ENCODE measurements at places on chromosomes 6 and 20.

- DNase-seq, result no peak
Observed at GRCh38 chr6:101117393-101118135, 236.4 kb upstream of the ASCC3 start.

DNA sequence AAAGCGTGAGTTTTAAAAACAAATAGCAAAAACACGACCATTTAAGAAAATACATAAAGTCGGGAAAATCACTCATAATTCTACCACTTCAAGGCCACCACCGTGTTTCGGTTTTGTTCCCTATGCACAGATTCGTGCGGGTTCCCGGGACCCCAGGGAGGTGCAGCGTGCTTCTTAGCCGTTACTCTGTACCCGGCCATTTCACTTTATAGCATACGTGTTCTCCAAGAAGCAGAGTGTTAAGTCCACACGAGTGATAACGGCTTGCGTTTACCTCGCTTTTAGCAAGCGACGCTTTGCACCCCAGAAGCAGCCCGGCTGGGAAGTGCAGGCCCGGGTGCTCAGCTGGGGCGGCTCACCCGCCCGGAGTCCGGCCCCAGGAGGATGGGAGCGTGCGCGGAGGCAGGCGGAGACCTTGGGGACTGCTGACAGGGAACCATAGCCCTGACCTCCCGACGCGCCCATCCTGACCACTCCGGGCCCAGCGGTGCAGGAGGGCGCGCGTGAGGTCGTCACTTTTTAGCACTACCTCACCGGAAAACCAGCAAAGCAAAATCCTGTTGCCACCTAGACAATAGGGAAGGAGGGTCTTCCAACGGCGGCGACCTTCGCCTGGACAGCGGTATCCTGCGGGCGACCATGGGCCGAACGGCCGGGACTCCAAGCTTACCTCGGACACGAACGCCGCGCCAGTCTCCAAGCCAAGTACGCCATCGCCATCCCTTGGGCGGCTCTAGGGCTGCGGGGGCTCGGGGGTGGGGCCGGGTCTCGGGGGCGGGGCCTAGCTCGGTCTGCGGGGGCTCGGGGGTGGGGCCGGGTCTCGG, at the start of gene ECI2:
Gene ECI2 (minus strand): TSS at position 735 of the 824 bp plus-strand sequence. CDS start 15 bp downstream, at position 720.
- DNase-seq, result no peak

- peak; percentile 60 for DNase-seq
Observed at GRCh38 chr20:43914311-43915210, at the start of gene TOX2. TOX2 (plus strand) TSS chr20:43914852; CDS start chr20:43914892, 40 bp downstream.

DNA sequence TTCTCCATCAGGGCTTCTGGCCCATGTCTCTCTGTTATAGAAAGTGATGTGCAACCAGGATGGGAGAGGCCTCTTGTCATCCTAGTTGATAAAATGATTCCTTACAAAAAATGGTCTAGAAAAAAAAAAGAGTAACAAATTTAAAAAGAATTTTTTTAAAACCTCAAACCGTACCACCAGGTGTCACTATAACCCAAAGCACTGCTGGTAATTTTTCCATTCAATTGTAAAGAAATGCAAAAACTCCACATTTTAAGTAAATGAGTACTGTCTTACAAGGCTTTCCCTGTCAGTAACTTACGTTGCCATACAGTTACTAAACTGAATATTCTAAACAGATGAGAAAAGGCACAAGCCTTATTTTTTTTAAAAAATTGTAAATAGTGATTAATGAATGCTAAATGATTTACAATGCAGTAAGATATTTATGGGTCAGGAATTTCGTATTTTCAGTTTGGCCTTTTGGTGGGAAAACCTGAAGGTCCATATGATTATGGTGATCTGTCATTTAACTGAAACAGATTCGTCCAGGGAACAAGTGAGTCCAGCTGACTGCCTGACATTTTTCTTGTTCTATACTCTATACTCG, 95.4 kb downstream of the OGFRL1 start:
- no peak for DNase-seq

- DNase-seq, result no peak
Observed at GRCh38 chr6:128200789-128201188, 299.9 kb upstream of the THEMIS start.

DNA sequence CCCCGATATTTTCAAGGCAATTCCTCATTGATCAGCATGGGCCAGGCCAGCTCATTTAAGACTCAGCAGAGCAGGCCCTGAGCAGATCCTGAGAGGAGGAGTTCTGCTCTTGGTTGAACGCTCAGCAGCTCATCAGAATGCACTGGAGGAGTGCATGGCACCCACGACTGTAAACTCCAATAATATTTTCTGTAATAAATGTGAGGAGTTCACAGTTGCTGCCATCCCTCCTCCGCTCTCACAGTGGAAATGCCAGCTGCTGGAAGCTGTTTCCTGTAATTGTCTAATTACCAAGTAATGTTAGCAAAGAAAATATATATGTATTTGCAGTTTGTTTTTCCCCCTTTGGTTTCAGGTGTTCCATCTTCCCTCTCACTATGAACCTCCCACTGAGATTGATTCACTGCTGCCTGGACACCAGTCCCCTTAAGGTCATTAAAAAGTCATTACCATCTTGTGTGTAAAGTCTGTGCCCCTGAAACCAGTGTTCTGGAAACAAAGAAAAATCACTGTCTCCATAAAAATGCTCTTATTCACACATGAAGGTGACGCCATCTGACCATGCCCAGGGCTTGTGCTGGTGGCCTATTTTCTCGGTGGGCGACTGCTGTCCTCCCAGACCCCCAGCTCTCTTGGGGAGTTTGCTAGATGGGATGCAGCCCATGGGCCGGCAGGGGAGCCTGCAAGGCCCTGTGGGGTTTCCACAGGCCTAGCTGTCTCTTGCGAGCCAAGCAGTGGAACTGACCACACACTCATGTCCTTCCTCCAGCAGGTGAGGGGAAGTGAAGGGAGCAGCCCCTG, 374.2 kb downstream of the ZFAND3 start:
- DNase-seq, result no peak

- DNase-seq, result peak; percentile 58
Observed at GRCh38 chr20:32967961-32968457, 36.2 kb downstream of the SUN5 start.

- DNase-seq, result no peak
Observed at GRCh38 chr6:158643836-158644230, 710 bp downstream of the DYNLT1 start.

DNA sequence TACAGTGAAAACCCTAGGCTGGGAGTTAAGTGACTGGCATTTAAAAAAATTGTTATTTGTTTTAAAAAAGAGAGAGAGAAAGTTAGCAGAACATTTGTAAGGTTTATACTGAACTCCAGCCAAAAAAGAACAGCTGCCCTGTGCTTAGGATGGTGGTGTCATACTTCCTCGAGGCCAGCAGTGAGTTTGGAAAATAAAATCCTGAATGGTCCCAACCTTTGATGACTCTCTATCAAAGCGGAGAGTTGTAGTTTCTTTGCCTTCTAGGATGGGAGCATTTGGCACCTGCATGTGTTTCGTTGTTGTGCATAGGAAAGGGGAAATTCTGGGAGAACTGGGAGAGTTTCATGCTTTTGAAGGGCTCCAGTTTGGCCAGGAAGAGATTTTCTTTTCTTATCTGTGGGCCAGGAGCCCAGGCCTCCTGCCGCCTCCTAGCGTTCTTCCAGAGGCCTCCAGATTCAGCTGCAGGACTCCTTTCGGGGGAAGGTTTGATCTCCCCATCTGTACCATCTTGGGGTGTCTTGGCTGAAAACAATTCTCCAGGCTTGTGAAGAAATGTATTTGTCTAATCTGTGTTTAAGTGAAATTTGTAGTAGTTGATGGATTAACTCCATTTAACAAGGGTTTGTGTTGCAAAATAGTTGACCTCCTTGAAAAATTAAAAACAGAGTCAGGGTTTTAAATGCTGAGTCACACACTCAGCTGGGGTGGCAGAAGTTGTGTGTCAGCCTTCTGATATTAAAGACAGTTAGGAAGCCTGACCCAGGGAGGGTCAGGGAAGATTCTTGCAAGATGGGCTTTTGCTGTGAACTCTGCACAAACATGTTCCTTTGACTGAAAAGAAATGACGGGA, 63.4 kb downstream of the TXNDC5 start:
- DNase-seq, result no peak

GRCh38 chr20:57073402-57073801, 193.0 kb downstream of the BMP7 start:
- DNase-seq, result no peak

- DNase-seq, result no peak
Observed at GRCh38 chr6:152356662-152357061, 280.5 kb downstream of the SYNE1 start.

- DNase-seq, result no peak
Observed at GRCh38 chr20:45592574-45593189, 13.6 kb upstream of the WFDC8 start.

DNA sequence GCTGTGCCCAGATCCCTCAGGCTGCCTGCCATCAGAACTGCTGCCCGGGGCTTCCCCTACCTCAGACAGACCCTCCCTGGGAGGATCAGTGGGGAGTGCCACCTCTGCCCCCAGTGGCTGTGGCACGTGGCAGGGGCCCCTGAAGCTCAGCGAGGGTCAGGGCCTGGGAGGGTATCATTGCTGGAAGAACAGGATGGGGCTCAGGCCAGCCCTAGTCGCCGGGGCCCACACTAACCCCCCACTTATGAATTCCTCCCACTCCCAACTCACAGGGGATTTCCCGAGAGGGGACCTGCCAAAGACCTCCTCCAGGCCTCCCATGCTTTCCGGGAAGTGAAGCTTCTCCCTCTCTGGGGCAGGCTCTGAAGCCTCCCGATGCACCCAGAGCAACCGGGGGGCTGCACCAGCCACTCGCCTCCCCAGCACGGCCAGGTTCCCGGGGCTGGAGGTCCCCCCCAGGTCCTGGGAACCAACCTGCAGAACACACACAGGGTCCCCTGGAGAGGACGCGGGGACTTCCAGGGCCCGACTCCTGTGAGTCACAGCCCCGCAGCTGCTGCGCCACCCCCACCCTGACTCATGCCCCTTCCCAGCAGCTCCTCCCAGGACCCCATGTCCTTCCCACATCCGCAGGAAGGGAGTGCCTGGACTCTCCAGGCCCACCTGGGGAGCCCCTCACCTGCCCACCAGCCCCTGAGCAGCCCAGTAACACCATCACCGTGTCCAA, 2.5 kb downstream of the TNFRSF6B start:
- peak; percentile 32 for DNase-seq
